ENCODE measurements at places on chromosomes 2 and 18.

- no peak for DNase-seq
Observed at GRCh38 chr2:36711741-36712314, 15.3 kb downstream of the VIT start.

- DNase-seq, result no peak
Observed at GRCh38 chr18:9760641-9761040, 52.5 kb downstream of the RAB31 start.

GRCh38 chr2:72118951-72119350 is 28.7 kb downstream of the CYP26B1 start:
- DNase-seq, result no peak

- DNase-seq, result peak; percentile 45
Observed at GRCh38 chr2:196719110-196719872, 79.8 kb downstream of the CCDC150 start.

GRCh38 chr2:155062250-155062921 is 363.9 kb downstream of the KCNJ3 start:
- DNase-seq, result no peak

DNA sequence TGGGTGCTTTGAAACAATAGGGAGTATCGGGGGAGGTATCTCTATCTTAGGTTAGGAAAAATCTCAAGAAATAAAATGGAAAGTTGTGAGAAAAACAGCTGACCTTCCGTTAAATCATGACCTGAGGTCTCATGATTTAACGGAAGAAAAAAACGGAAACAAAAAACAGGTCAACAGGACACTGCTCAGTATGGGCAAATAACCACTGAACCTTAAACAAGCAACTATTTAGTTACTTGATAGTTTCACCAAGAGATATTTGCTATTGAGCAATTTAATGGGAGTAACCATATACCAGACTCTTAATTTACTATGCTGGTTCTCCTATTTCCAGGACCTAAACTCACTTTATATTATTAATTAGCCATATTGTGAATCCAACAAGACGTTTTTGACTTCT is 150.8 kb downstream of the PARD3B start:
- no peak for DNase-seq

DNA sequence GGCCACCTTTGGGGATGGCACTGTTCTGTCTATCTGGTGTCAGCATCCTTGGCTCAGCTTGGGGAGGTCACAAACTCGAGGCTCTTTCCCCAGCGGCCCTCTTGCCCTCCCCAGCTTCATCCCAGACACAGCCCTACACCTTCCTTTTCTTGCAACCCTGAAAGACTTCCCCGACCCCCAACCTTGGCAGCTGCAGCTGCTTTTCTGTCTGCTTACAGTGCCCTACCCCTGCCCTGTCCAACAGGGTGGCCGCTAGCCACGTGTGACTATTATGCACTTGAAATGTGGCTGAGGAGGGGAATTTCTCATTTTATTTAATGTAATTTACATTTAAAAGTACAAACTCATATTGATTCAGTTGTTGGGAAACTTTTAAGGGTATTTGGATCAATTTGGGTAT is 41.3 kb downstream of the NGEF start:
- no peak for DNase-seq

- no peak for DNase-seq
Observed at GRCh38 chr18:335733-336132, 67.9 kb upstream of the THOC1 start.

DNA sequence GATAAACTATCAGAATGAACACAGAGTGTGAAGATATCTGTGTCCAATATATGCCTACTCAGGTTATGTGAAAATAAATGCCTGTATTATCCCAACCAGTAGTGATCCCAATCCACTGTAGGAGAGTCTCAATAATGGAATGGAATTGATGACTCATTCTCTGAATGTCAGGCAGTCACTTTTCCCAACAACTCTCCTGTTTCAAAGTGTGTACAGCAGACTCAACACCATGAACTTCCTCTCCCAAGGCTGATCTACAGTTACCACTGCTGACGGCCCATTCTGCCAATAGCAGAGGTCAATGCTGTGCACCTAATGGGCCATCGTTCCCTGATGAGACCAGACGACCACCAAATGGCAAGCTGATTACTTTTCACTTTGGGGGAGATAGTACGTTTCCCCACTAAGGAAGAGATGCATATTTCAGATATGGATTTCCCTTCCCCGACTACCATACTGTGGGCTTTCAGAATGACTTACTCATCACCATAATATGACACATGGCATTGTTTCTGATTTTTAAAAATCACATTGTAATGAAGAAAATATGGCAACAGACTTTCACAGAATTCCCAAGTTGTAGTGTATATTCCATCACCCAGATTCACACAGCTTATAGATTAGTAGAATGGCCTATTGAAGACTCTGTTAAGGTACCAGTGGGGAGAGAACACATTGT is 601.7 kb upstream of the VRK2 start:
- no peak for DNase-seq

- no peak for DNase-seq
Observed at GRCh38 chr18:50790241-50790640, 29.6 kb downstream of the MRO start.

DNA sequence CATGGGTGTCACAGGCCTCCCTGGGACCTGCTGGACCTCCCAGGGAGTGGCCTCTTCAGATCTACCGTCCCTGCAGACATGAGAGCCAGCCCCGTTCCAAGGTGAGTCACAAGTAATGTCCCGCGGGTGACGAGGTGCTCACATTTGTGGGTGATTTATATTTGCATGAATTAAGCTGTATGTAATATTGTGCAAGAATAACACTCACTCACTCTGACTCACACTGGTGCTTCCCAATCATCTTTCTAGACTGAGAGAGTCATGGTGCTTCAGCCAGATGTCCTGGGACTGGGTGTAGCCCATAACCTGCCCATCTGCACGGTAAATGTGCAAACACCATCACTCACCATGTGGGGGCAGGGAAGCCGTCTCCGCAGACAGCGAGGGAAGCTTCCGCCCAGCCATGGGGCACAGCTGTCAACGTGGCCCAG is 347.5 kb upstream of the SALL3 start:
- peak; percentile 60 for DNase-seq

All from astrocyte of the hippocampus (primary cell).